ENCODE measurements at places on chromosomes 2 and 18.
A peak's percentile ranks its signal among the peaks of the same experiment; 100 is the strongest.

GRCh38 chr18:9886005-9886348 is 204 bp downstream of the TXNDC2 start:
- no peak for DNase-seq

- DNase-seq: no peak
Observed at GRCh38 chr2:217654168-217654567, 348.6 kb downstream of the TNS1 start.

- DNase-seq: no peak
Observed at GRCh38 chr18:3358310-3358709, 91.7 kb upstream of the TGIF1 start.

GRCh38 chr2:208713066-208713745 is 306.6 kb downstream of the PTH2R start:
- DNase-seq: no peak

DNA sequence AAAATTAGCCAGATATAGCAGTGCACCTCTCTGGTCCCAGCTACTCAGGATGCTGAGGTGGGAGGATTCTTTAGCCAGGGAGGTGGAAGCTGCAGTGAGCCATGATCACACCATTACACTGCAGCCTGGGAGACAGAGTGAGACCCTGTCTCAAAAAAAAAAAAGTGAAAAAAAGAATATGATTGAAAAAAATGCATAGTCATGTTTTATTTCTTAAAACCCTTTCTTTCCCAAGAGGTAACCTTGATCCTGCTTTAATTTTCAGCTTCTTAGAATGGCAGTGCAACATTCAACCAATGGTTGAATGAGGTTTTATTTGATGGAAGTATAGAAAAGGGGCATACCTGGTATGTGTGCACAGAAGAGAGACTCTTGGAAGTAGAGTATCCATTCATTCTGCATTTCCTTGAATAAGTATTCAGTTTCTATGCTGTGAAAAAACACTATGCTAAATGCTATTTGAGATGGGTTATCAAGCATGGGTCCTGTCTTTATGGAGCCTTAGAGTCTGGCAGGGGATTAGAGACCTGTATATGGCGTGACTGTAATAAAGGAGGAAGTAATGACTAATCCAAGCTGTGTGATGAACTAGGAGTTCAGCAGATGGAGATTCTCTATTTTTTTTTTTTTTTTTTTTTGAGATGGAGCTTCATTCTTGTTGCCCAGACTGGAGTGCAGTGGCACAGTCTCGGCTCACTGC is 146.3 kb downstream of the WDSUB1 start:
- no peak for DNase-seq

GRCh38 chr2:172437419-172438341 is 10.3 kb downstream of the ITGA6 start:
- peak; percentile 47 for DNase-seq

DNA sequence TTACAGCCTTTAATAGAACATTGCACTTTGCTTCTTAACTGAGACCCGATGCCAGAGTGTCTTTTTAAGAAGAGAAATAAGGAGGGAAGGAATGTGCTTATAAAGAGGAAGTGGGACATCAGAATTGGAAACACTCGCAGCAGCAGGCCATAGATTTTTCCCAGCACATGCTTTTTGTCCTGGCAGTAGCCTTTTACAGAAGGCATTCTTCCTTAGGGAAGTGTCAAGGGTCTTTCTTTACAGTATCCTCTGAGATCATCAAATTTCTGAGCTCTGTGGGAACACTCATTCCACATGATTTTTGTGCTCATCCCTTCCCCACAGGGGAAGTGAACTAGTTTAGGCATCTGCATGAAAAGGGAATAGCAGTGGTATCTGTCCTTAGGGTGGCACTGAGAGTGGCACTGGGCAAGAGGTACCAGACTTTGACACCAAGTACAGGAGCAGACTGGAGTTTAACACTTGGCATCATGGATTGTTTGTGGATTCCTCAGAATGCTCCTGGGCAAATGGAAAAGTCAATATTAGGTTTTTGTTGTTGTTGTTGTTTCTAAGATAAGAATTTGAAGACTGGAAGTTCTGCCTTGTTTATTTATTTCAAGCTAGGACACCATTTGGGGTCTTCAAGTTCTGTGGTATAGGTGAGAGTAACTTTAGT is 4.1 kb downstream of the MYO1B start:
- no peak for DNase-seq

DNA sequence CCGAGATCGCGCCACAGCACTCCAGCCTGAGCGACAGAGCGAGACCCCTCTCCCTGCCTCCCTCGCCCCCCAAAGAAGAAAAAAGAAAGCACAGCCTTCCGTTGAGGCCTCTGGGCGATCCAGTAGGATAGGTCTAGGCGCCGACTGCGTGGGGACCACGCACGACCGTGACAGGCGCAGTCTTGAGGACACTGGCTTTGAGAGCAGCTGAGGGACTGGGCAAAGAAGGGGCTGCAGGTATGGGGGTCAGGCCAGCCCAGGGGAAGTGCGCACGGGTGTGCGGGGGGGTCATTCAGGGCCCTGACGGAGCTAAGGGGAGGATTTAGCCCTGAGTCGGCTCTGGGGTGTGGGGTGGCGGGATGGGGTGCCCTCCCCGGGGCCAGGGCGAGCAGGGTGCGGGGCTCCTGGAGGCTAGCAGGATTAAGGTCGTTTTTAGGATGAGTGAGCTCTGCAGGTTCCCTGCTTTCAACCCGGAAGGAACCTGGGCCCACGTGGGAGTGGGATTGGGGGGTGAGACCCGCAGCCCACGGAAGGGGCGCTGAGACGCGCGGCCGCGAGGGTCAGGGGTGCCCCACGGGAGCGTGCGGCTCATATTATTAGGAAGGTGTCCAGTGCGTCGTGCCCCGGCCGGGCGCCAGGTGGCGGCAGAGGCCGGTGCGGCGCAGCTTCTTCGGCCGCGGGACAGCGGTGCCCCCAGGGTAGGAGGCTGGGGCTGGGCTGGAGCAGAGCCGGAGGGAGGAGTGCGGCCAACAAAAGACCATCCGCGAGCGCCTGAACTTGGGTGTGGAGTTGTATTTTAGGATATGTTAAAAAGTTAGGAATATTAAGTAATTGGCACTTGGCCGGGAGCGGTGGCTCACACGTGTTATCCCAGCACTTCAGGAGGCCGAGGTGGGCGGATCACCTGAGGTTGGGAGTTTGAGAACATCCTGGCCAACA is 20.5 kb upstream of the ZNF236 start:
- peak; percentile 52 for DNase-seq

All from stimulated activated CD4-positive, alpha-beta T cell treated with anti-CD3 and anti-CD28 coated beads, Interleukin-4, amount 100 ng/mL, for 4 hours (primary cell).